ENCODE measurements at places on chromosomes 12 and 14. TPM values are rescaled to one million over a fixed set of nuclear protein-coding genes. Genes with fewer than 3 reads are reported as not detected.

TAS2R46 gene
- not detected for polyA plus RNA-seq

TSPAN8 gene
- polyA plus RNA-seq, result 0.31 TPM

FOXM1 gene
- 29.9 TPM for polyA plus RNA-seq

SLC10A1 gene
- polyA plus RNA-seq, result not detected

OR11H12 gene
- polyA plus RNA-seq, result not detected

PPP1R1A gene
- polyA plus RNA-seq, result not detected

AKAP5 gene
- polyA plus RNA-seq, result 0.28 TPM

POC1B gene
- polyA plus RNA-seq, result 4.0 TPM

GPR84 gene
- not detected for polyA plus RNA-seq

MIPOL1 gene
- polyA plus RNA-seq, result 0.23 TPM

CEP128 gene
- 1.2 TPM for polyA plus RNA-seq

C14orf180 gene
- not detected for polyA plus RNA-seq

SLC8A3 gene
- 0.67 TPM for polyA plus RNA-seq

All from SK-N-SH (cell line).